Fibroblast of lung (primary cell): ENCODE measurements at places on chromosomes 2 and 18. TPM values are rescaled to one million over a fixed set of nuclear protein-coding genes. Genes with fewer than 3 reads are reported as not detected.

The GLI2 gene
- 3.3 TPM in 2 replicates for total RNA-seq

The ATP6V1C2 gene
- under 0.01 TPM in 2 replicates for total RNA-seq

The UGT1A10 gene
- total RNA-seq, result not detected in 2 replicates

The NYAP2 gene
- total RNA-seq, result under 0.01 TPM in 1 of 2 replicates, not detected in the other

The UGT1A8 gene
- total RNA-seq, result not detected in 2 replicates

The ANKRD62 gene
- not detected in 2 replicates for total RNA-seq

The NEU2 gene
- not detected in 2 replicates for total RNA-seq

The SKOR2 gene
- not detected in 2 replicates for total RNA-seq

The GPAT2 gene
- total RNA-seq, result 2.8 and 3.9 TPM in 2 replicates

The SPDYA gene
- 0.77 and 0.83 TPM in 2 replicates for total RNA-seq

GRCh38 chr2:46411245-46411641, 68.1 kb upstream of the TMEM247 start:
- no peaks in the 10 kb centered on the region for H3K36me3 ChIP-seq
- H3K4me3 ChIP-seq, result no peak overlapping the region
- DNase-seq, result no peak

DNA sequence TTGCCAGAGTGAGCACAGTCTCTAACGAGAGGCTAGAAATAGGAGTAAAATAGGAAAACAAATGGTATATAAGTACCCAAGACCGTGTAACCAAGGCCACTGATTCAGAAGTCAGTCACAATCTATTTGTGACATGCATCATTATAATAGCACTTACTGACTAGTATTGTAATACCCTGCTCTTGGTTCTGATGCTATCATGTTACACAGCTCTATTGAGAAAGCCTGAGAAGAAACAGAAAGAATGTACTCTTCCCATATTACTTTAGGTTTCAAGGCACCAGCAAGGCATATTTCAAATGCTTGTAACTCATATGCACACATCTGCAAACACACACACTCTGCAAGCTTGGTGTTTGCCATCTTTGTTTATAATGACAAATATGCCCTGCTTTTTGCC, 746.4 kb downstream of the SLC4A3 start:
- peak; percentile 44 for DNase-seq
- H3K36me3 ChIP-seq, result no peaks in the 10 kb centered on the region

DNA sequence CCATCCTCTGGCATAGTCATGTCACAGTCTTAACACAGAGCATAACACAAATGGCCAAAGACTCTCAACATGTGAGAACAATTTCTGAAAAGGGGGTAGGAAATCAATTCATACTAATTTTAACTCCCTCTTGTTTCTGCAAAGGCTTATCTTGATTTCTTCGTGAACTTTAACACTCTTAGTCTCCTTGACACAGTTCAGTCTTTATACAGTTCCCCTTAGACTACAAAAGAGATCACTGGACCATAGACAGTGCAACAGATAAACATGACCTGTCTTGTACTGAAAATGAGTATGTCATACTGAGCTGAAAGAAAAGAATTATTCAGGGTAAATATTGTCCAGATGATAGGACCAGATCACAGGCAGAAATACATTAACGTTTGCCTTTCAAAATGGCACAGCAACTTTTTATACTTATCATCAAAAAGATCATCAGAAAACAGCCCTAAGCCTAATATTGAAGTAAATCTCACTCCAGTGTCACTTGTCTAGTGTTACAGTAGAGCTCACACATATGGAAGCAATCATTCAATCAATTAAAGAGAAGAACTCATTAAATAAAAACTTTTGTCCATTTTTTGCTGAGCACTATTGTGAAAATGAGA, 56.4 kb upstream of the VRK2 start:
- no peak for DNase-seq
- H3K4me1 ChIP-seq, result no peaks in the 10 kb centered on the region
- no peak overlapping the region for H3K4me3 ChIP-seq
- H3K27me3 ChIP-seq, result no peaks in the 10 kb centered on the region

GRCh38 chr2:187117483-187117882, 268.5 kb upstream of the ZSWIM2 start:
- peak; percentile 3 for DNase-seq
- H3K4me3 ChIP-seq, result no peak overlapping the region
- no peak overlapping the region for H3K27ac ChIP-seq
- H3K36me3 ChIP-seq, result no peaks in the 10 kb centered on the region
- H3K4me1 ChIP-seq, result no peaks in the 10 kb centered on the region

DNA sequence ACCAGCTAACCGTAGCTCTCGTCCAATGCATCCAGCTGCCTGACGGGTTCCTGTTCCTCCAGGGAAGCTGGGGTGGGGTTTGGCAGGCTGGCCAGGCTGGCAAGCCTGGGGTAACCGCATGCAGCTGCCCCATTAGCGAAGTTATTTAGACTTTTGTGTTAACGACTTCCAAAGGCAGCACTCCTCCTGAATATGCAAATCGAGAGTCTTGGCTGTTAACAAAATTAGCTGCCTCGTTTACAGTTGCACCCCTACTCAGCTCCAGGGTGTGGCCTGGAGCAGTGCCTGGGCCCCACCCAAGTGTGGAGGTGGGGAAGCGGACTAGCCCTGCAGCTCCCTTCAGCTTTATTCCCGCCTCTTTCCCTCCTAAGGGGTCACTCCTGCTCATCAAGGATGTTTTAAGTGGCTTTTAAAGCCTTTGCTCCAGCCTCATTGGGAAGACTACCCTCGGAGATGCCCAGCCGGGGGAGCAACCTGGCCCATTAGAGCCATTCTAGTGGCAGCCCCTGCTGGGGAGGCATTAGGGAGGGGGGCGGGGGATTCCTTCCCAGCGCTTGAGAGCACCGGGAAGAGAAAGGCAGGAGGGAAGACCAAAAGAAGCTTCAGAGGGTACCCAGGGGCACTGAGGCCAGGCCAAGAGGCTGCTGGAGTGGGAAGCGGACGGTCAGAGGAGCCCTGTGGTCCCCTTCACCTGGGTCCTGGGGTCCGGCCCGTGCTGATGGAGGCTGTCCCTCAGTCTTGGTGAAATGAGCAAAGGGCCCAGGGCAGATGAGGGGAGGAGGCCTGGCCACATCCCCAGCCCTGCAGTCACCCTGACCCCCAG, 204.1 kb downstream of the CELF4 start:
- no peaks in the 10 kb centered on the region for H3K4me1 ChIP-seq
- no peak overlapping the region for H3K4me3 ChIP-seq
- DNase-seq, result no peak

GRCh38 chr2:239689410-239689809, 288.6 kb upstream of the HDAC4 start:
- no peak overlapping the region for H3K4me3 ChIP-seq
- H3K4me1 ChIP-seq, result no peaks in the 10 kb centered on the region
- no peak overlapping the region for H3K27ac ChIP-seq
- H3K36me3 ChIP-seq, result no peaks in the 10 kb centered on the region

- no peaks in the 10 kb centered on the region for H3K4me1 ChIP-seq
- peak; percentile 29 for DNase-seq
- H3K36me3 ChIP-seq, result no peaks in the 10 kb centered on the region
- no peak overlapping the region for H3K4me3 ChIP-seq
These were observed 53.2 kb upstream of the CUL3 start for GRCh38 chr2:224638301-224638823.

- no peak for DNase-seq
- peaks cover 1% of the 10 kb centered on the region for H3K36me3 ChIP-seq
- no peak overlapping the region for H3K4me3 ChIP-seq
- no peaks in the 10 kb centered on the region for H3K27me3 ChIP-seq
- no peak overlapping the region for H3K27ac ChIP-seq
These were observed 115.8 kb upstream of the CDCA7 start for GRCh38 chr2:173238831-173239230.

DNA sequence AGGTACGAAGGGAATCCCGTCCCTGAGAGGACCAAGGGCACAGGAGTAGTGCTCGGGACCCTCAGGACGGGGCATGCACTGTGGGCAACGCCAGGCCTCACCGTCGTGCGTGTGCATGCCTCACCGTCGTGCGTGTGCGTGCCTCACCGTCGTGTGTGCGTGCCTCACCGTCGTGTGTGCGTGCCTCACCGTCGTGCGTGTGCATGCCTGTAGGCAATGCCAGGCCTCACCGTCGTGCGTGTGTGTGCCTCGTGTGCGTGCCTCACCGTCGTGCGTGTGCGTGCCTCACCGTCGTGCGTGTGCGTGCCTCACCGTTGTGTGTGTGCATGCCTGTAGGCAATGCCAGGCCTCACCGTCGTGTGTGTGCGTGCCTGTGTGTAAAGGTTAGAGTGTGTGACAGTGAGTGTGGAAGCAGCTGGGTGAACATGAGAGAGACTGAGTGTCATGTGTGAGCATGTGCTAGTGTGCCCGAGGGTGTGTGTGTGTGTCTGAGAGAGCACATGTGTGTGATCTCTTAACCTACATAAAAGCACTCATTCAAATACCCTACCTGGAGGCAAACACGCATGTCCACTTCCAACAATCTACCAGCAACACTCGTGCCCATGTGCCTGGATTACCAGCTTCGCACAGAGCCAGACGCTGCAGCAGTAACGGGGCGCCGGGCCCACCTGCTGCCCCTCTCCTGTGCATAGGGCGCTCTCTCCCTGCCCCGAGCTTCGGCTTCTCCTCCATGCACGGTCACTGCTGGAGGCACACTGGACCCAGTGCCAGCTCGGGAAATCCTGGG, 36.3 kb downstream of the ZNF516 start:
- peak overlapping the region; percentile 94 for H3K27ac ChIP-seq
- no peaks in the 10 kb centered on the region for H3K27me3 ChIP-seq
- peaks cover 5% of the 10 kb centered on the region for H3K36me3 ChIP-seq
- DNase-seq, result no peak
- H3K4me3 ChIP-seq, result no peak overlapping the region

- H3K4me1 ChIP-seq, result peaks cover 9% of the 10 kb centered on the region
- H3K27me3 ChIP-seq, result no peaks in the 10 kb centered on the region
- no peak overlapping the region for H3K4me3 ChIP-seq
These were observed 43.4 kb downstream of the MBP start for GRCh38 chr18:77088963-77089722.

- no peak overlapping the region for H3K4me3 ChIP-seq
- H3K27ac ChIP-seq, result no peak overlapping the region
- no peaks in the 10 kb centered on the region for H3K36me3 ChIP-seq
- peaks cover 3% of the 10 kb centered on the region for H3K27me3 ChIP-seq
These were observed 67.3 kb downstream of the SEMA4F start for GRCh38 chr2:74721316-74721715.

- no peaks in the 10 kb centered on the region for H3K4me1 ChIP-seq
- H3K27ac ChIP-seq, result no peak overlapping the region
- no peaks in the 10 kb centered on the region for H3K27me3 ChIP-seq
- H3K4me3 ChIP-seq, result no peak overlapping the region
These were observed 426.4 kb upstream of the ID2 start for GRCh38 chr2:8255448-8255800.

DNA sequence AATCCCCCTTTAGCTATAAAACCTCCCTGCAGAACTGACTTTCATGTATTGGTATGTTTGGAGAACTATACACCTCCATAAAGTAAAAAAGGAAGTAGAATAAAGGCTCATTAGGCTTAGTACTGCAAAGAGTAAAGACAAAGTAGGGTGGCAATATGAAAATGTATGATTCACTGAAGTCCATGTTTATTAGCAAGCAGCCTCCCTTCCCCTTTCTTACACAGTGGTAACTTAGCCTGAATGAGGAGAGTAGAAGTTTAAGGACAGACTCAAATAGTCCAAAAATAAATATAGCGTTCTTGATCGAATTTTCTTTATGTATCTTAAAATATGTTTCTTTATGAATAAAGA, 1.5 kb downstream of the ZNF804A start:
- no peaks in the 10 kb centered on the region for H3K27me3 ChIP-seq
- no peaks in the 10 kb centered on the region for H3K4me1 ChIP-seq
- peak; percentile 47 for DNase-seq
- H3K36me3 ChIP-seq, result no peaks in the 10 kb centered on the region
- H3K27ac ChIP-seq, result no peak overlapping the region

GRCh38 chr2:136013955-136014354, 28.5 kb upstream of the DARS1 start:
- H3K4me1 ChIP-seq, result peaks cover 2% of the 10 kb centered on the region
- no peaks in the 10 kb centered on the region for H3K36me3 ChIP-seq
- H3K27ac ChIP-seq, result no peak overlapping the region
- H3K4me3 ChIP-seq, result no peak overlapping the region
- no peak for DNase-seq
- H3K27me3 ChIP-seq, result no peaks in the 10 kb centered on the region

DNA sequence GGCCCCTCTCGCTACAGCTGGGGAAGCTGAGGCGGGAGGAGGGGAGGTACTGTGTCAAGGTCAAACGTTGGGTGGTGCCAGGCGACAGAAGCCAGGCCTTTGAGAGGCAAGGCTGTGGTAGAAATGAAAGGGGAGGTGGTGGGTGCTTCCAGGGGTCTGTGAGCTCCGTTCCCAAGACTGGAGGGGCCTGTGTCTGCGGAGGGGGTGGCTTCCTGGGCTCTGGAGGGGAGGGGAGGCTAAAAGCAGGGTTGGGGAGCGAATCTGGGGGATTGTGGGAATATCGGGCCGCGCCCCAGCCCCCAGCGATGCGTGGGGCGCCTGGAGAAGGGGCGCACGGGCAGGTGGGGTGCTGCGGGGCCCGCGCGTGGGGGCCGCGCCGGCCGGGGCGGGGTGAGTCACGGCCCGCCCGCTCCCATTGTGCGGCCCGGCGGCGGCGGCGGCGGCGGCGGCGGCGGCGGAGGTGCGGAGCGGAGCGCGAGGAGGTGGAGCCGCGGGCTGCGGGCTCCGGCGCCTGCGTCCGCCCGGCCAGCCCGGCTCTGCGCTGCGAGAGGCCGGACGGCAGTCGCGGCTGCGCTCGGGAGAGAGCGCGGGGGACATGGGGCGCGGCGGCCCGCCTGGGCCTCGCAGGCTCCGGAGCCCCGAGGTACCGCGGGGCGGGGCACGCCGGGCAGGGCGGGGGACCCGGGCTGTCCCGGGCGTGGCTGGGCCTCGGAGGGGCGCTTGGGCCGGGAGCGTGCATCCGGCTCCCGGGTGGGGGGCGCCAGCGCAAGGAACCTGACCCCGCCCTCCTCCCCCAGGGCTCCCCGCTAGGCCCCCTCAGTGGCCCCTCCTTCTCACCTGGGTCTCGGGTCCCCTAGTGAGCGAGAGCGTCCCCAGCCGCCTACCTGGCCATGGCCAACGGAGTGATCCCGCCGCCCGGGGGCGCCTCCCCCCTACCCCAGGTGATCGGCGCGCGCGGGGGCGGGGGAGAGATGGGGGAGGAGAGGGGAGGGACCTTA, at the start of gene SLC4A3:
SLC4A3 (plus strand) TSS at position 528 of the 998 bp plus-strand sequence; CDS start at position 891, 363 bp downstream.
- DNase-seq, result peak; percentile 36
- no peak within 1 kb of the TSS for H3K27ac ChIP-seq
- no peaks in the 10 kb centered on the region for H3K36me3 ChIP-seq
- peak within 1 kb of the TSS; percentile 35 for H3K4me3 ChIP-seq

DNA sequence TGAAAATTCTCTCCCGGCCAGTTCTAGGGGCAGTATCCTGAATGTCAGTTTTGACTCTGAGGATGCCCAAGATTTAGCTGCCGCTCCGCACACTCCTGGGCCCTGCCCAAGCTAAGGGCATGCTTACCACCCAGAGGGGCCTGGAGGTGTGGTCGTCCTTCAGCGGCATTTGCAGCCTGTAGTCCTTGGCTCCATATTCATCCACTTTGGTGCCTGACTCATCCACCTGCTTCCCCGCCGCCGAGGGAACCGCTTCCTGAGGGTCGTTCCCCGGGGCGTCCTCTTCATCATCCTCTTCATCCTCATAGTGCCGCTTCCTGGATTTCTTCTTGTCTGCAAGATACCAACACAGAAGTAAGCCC, 577 bp downstream of the ERCC3 start:
- no peaks in the 10 kb centered on the region for H3K27me3 ChIP-seq
- H3K4me1 ChIP-seq, result no peaks in the 10 kb centered on the region
- peaks cover 14% of the 10 kb centered on the region for H3K36me3 ChIP-seq
- peak; percentile 16 for DNase-seq

GRCh38 chr2:151289972-151290866, 751 bp upstream of the NMI start:
- no peaks in the 10 kb centered on the region for H3K27me3 ChIP-seq
- H3K4me1 ChIP-seq, result peaks cover 3% of the 10 kb centered on the region
- H3K36me3 ChIP-seq, result no peaks in the 10 kb centered on the region
- peak overlapping the region; percentile 72 for H3K4me3 ChIP-seq
- H3K27ac ChIP-seq, result peak overlapping the region; percentile 97

GRCh38 chr2:72236445-72237067, 88.9 kb upstream of the CYP26B1 start:
- no peak overlapping the region for H3K27ac ChIP-seq
- no peaks in the 10 kb centered on the region for H3K36me3 ChIP-seq
- DNase-seq, result peak; percentile 70
- no peaks in the 10 kb centered on the region for H3K27me3 ChIP-seq
- peaks cover 2% of the 10 kb centered on the region for H3K4me1 ChIP-seq
